ENCODE measurements at places on chromosomes 4 and X.
A peak's percentile ranks its signal among the peaks of the same experiment; 100 is the strongest.

- no peak for DNase-seq
These were observed 22.8 kb downstream of the GPAT3 start for GRCh38 chr4:83558680-83559079.

- DNase-seq: no peak
These were observed 85.0 kb downstream of the ALPK1 start for GRCh38 chr4:112381996-112382692.

DNA sequence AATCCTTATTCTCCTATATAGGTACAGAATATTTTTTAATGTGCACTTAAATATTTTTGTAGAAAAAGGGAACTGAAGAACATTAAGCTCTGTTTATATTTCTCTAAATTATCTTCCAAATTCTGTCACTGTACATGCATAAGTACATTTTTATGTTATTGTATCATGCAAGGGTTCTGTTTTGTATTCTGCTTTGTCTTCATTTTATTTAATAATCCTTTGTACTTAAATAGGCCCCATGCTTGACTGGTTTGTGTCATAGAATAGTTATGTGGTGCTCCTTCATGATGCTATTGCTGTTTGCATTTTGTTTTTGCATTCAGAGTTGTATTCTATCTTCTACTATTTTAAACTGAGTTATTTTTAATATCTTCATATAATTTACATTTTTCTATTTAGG is 111.9 kb upstream of the EDNRA start:
- DNase-seq: no peak

GRCh38 chr4:105556206-105556605 is 3.8 kb downstream of the ARHGEF38 start:
- DNase-seq: no peak

- no peak for DNase-seq
These were observed 130.3 kb downstream of the ATP10D start for GRCh38 chr4:47615385-47615784.

DNA sequence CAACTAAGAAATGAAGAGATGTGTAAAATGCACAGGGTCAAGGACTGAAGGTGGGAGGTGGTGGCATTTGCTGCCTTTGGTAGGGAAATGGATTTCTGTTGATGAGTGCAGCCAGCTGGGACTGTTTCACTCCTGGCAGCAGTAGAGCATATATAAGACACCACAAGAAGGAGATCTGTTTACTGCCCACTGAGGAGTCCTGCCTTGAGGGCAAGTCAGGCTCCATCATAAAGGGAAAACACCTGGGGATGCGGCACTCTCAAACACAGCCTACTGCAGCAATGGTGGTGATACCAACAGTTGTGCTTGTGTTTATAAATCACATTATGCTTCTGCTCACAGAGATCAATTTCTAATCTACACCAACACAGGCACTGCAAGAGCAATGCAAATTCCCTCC is 222.1 kb downstream of the TACR3 start:
- DNase-seq: no peak

- no peak for DNase-seq
These were observed 6.0 kb upstream of the WFS1 start for GRCh38 chr4:6263526-6264224.

DNA sequence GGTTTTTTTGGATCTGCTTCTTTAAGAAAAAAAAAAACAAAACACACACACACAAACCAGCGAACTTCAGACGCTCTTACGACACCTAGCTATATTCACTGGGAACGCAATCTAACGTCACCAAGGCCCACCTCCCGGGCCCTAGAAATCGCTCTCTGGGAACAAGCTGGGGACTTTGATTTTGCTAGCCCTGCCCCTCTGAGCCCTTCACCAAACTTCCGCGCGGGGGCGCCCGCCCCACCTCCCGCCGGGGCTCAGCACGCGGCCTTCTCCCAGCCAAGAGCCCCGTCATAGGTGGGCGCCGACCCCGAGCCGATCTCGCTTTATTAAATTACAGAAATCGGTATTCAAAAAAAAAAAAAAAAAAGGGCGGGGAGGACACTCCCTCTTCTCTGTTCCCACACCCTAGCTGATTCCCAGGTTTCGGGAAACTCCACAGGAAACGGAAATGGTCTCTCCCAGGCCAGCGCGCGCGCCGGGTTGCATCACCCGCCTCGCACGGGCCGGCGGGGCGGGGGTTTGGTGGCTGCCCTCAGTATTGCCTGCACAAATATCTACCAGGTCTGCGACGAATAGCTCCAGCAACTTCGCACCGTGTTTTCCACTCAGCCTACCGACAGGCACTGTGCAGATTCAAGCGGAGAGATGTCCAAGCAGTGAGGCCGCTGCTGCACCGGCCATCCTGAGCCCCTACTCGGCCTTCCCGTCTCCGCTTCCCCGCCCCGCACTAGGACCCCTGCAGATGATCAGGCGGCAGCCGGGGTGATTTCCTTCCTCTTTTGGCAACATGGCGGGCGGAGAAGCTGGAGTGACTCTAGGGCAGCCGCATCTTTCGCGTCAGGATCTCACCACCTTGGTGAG is at the start of gene EIF2S3:
TSS of gene EIF2S3 (plus strand) at position 775 of the 861 bp plus-strand sequence. CDS start at position 788, 13 bp downstream.
- DNase-seq: peak; percentile 79

- DNase-seq: no peak
These were observed 428.8 kb downstream of the NKX6-1 start for GRCh38 chr4:84070289-84070688.

- DNase-seq: no peak
These were observed 66.8 kb downstream of the GAB1 start for GRCh38 chr4:143403553-143403820.

DNA sequence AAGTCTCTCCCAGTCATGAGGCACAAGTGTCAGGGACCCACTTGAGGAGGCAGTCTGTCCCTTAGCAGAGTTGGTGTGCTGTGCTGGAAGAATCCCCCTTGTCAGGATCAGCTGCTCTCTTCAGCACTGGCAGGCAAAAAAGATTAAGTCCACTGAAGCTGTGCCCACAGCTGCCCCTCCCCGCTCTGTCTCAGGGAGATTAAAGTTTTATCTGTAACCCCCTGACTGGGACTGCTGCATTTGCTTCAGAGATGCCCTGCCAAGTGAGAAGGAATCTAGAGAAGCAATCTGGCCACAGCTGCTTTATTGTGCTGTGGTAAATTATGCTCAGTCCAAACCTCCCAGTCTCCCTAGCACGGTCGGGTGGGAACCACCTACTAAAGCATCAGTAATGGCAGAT is 37.4 kb upstream of the HEPH start:
- no peak for DNase-seq

- no peak for DNase-seq
These were observed 126.5 kb downstream of the KIT start for GRCh38 chr4:54784161-54784671.

DNA sequence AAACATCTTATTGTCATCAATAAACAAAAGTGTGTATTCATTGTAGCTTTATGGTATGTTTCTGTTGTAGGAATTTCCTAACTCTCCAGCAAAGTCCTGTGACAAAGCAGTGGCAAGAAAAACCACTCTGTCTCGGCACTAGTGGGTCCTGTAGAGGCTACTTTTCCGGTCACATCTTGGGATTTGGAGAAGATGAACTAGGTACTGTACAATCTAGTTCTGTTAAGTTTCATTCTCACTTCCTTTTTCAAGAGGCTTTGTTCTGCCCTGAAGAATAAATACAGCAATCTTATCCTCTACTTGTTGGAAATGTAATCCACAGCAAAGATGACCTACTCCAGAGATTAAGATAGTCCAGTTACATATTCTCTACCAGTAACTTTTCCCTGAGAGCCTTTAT is 69.3 kb downstream of the HHIP start:
- DNase-seq: no peak

GRCh38 chr4:79381161-79381560 is 26.9 kb downstream of the GK2 start:
- DNase-seq: no peak

GRCh38 chrX:19629541-19629940 is 114.2 kb upstream of the MAP3K15 start:
- no peak for DNase-seq
